CD8-positive, alpha-beta memory T cell (primary cell): ENCODE measurements at places on chromosomes 11 and 22.

DNA sequence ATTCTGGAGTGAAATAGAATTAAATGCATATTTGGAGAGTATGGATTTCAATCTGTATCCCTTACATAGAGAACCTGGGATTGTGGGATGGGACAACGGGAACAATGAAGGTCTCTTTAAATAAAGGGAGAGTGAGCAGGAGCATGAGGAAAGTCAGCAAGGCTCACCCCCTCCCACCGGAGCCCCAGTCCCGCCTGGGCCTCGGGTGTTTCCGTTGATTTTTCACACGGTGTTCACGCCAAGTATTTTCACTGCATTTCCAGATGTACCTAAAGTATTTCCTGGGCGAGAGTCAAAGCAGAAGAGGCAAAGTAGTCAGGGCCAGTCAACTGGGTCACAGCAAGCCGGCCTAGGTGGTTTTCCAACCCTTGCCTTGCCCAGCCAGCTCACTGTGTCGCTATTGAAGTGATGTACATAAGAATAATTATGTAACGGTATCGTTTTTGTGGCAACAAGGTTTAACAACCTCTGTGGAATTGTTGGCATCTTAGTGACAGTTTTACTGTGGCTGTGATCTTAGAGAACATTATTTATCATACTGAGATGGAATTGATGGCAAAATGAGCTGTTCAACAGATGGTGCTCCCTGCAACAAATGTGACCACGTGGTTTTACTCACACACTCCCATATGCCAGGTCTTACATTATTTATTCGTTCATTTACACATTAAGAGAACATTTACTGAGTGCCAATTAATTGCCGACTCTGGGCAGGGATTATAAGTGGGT lies 177.3 kb downstream of the ADAMTS15 start:
- no peak for DNase-seq

DNA sequence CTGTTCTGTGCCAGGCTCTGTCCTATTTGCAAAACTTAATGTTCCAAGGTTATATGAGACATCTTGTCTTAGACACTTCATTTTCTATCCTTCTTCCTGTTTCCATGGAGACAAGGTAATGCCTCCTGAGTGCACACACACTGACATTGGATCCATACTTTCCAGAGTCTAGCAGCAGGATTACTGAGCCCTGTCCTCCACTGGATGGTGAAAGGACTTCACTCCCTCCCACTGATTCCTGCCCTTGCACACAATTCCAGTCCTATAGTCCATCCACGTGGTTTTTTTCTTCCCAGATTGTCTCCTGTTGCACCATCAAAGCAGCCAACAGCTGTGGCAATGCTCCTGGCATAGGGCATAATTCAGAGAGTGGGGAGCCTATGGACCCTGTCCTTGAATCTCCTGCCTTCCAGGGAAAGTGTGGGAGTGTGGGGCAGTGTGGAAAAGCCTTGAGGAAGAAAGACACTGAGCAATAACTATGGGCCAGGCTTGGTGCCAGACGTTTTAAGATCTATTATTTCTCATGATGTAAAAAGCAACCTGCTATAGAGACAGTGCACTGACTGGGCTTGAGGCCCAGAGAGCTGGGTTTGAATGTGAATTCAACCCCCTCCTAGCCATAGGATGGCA lies 31.3 kb downstream of the SERPINH1 start:
- DNase-seq: no peak

DNA sequence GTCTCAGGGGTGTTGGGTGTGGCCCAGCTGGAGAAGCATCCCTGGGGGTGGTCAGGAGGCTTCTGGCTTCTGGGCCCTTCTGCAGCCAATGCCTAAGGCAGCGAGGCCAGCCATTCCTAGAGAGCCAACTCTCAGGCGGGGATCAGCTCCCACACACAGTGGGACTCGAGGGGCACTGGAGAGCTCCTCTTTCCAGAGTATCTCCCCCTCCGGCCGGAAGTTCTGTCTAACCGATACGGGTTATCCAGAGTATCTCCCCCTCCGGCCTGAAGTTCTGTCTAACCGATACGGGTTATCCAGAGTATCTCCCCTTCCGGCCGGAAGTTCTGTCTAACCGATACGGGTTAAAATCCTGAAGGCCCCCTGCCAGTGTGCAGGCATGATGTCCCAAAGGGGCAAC lies 71.2 kb upstream of the B3GAT1 start:
- DNase-seq: no peak

DNA sequence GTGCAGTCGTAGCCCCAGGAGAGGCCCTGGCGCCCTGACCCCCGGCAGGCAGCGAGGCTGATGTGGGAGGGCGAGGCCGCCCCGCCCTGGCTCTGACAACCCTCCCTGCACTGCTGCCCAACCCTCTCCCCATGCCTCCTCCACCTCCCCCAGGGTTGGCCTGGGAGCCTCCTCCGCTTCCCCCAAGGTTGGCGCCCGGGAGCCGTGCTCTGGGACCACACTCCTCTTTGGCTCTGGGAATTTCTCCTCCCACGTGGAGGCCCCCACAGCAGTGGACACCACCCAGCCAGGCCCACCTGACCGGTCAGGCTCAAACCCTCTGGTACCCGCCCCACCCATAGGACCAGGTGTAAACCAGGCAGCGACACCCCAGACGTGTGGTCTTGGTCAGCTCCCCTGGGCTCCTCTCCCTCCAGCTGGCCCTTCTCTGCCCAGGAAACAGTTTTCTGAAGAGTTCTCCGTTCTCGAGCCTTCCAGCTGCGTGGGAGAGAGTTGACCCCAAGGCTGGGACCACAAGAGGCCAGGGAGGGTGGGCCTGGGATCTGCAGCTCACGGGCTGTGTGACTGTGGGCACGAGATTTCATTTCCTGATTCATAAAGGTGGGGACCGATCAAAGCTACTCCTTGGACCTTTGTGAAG lies 39.5 kb upstream of the BRSK2 start:
- no peak for DNase-seq

DNA sequence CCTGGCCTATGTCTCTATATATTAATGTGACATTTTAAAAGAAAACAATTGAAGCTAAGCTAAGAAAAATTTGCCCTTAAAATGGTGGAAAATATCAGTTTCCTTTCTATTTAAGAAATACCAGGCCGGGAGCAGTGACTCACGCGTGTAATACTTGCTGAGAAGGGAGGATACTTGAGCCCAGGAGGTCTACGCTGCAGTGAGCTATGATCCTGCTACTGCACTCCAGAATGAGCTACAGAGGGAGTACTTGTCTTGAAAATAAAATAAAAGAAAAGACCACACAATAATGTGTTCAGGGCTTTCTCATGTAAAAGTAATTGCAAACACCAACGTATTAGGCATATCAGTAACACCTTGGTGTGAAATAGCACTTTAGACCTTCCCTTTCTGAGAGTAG lies 1.4 kb upstream of the PRSS23 start:
- no peak for DNase-seq

GRCh38 chr22:44456661-44457412 lies 41.2 kb downstream of the RTL6 start:
- DNase-seq: no peak

DNA sequence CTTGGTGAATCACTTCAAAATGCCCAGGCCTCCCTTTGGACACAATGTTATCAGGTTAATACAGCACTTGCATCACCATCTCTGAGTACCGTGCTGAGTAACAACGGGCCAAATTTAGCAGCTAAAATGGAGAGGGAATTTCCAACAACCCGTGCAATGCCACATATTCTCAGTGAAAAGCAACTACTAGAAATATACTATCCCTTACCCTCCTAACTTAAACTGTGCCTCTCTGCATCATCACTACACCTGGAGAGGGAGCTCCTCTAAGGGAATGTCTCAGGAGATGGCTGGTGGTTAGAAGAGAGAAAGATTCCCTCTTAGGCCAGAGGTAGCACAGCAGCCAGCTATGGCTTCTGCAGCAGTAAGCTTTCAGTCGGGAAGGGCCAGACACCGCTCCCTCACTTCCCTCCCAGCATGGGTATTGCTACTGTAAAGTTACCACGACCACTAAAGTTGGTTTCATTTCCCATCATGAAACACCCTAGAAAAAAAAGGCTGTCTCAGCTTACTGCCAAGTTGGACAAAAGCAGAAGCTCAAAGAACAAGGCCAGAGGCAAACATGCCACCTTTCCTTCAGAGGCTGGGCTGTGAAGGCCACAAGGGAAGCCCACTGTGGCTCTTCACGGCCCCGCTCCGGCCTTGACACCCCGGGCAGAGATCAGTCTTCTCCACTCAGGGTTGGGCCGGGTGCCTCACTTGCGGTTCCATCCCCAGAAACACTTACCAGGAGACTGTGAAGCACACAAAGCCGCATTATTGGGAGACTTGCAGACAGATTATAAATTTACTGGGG lies 3.9 kb downstream of the MAML2 start:
- DNase-seq: peak; percentile 50

- DNase-seq: no peak
Measured at GRCh38 chr11:12942157-12942556, 67.0 kb upstream of the RASSF10 start.

DNA sequence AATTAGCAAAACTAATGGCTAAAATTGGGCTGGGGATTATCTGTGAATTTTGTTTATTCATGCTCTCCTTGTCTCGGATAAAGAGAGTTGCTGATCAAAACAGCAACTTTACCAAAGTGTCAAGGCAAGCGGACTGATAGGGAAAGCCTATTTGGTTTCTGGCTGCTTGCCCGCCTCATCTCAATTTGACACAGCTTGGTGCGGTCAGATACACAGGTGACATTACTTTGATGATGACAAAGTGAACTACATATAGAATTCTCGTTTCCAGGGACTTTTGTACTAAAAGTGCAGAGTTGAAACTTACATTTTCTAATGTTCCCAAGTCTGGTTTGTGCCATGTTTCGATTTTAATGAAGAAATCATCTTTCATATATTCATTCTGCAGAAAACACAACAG lies 22.8 kb downstream of the PITPNB start:
- no peak for DNase-seq

- no peak for DNase-seq
Measured at GRCh38 chr11:79739591-79739990, 298.8 kb upstream of the TENM4 start.

DNA sequence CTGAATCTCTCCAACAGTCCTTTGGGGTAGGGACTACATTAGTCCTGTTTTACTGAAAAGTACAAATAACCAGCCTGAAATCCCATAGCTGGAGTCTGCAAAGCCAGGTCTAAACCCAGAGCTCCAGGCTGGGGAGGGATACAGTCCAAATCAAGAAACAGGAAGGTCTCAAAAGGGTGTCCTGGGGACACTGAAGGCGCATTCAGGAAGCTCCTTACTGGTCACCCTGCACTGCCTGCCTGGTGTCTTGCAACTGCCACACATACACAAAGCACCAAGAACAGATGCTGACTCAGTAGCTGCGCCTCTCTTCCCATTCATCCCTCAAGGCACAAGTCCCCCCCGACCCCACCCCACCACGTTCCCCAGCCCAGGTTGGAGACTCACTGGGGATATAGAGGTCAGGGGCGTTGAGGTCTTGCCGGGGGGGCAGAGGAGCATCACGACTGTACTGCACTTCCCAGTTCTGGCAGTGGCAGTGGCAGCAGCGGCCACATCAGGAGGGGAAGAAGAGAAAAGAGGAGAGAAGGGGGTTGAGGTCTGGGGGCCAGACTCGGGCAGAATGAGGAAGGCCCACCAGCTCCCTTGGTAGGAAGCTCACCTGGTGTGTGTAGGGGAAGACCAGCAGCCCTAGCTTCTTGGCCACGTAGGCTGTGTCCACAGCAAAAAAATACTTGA lies 1.6 kb downstream of the YIF1A start:
- DNase-seq: no peak
